NCI-H1930 (cell line): ENCODE measurements at places on chromosomes 13 and 19.
A peak's percentile ranks its signal among the peaks of the same experiment; 100 is the strongest.

DNA sequence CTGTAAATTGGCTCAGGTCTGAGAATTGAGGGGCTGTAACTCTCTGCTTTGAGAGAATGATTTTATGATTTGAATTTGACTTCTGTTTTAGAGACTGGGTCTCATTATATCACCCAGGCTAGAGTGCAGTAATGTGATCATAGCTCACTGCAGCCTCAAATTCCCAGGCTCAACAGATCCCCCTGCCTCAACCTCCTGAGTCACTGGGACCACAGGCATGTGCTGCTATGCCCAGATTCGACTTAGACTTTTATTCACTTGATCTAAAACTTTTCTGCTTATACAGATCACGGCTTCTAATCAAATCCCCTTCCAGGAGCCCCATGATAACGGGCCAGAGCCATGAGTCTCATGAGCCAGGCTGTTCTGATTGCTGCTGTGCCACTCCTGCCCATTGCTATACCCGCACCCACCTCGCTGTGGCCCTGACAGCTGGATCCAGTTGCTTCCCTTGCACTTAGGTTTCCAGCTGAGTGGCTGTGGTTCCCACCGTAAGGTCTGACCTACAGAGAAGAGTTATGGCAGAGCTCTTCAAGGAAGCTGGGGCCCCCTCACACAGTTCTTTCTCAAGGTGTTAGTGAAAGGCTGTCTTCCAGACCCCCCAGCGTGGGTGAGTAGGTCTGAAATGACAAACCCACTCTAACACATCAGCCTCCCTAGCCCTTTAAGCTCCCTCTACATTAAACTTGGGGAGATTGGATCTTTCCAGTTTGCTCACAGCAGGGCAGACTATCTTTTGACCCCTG lies 251.2 kb upstream of the SGCG start:
- no peak for DNase-seq

DNA sequence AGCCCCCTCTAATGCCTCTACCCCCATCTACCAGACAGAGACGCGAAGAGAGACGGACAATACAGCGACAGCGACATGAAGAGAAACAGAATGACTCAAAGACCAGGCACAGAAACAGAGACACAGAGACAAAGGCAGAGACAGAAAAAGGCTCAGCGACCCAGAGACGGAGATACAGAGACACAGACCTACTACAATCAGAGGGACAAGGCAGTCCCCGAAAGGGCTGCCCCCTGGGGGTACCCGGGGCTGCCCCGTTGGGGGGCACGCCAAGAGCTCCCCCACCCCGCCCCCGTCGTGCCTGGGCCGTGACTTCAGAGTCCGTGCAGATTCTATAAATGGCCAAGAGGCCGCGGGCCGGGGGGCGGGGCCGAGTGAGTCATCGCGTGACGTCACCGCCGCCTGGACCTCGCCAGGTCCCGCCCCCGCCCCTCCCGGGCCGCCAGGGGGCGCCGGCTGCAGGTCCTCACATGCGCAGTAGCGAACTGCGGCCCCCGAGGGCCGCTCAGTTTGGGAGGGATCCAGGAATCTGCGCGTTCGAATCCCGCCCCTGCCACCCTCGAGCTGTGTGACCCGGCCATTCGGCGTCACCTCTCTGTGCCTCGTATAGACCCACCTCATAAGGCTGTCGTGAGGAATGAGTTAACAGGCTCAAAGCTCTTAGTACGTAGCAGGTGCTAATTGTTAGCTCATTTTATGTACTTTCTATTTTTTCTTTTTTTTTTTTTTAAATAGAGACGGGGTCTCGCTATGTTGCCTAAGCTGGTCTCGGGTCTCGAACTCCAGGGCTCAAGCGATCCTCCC lies 2.7 kb upstream of the CNN1 start:
- DNase-seq: peak; percentile 63

- no peak for DNase-seq
Measured at GRCh38 chr13:74645586-74645985, 511.4 kb upstream of the KLF12 start.

- DNase-seq: no peak
Measured at GRCh38 chr13:40442231-40442630, 224.2 kb downstream of the FOXO1 start.

DNA sequence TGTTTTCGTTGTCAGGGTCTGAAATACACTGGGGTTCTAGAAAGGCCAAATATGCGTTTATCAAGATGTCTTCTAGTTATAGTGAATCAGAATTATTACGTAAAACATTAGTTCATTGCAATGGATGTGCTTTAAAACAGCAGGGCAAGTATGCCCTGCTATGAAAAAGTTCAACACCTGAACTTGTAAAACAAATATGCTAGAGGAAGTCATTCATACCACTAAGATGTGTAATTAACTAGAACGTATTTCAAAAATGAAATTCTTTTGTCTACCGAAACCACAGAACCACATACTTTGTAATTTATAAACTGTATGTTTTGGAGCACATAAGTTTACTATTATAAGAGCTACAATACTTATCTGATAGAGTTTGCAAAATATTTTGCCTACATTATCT lies 266.2 kb downstream of the KCTD12 start:
- no peak for DNase-seq

GRCh38 chr19:40056505-40056904 lies 474 bp upstream of the ZNF780B start:
- no peak for DNase-seq

DNA sequence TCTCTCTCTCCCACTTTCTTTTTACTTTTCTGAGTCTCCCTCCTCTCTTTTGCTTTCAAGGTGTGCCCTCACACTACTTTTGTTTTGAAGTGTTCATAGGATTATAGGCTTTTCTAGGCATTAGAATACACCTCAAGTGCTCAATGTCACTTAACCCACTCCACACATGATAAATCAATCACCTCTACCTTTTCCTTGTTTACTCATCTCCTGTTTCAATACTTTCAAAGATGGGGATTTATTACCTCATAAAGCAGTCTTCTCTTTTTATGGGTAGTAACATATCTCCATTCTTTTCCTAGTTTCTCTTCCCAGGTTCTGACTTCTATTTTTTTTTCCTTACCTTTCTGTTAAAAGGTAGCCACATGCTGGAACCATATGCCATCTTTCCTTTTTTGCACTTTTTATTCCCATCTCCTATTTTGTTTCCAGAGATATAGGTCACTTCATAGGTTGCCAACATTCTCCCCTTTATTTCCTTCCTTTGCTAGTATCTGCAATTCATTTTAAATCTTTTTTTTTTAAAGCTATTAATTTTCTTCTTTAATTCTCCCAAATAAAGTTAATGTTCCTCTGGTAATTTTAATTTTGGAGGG lies 137.6 kb upstream of the SLC10A2 start:
- DNase-seq: no peak

GRCh38 chr19:16649734-16650133 lies 10.2 kb downstream of the SMIM7 start:
- DNase-seq: no peak

DNA sequence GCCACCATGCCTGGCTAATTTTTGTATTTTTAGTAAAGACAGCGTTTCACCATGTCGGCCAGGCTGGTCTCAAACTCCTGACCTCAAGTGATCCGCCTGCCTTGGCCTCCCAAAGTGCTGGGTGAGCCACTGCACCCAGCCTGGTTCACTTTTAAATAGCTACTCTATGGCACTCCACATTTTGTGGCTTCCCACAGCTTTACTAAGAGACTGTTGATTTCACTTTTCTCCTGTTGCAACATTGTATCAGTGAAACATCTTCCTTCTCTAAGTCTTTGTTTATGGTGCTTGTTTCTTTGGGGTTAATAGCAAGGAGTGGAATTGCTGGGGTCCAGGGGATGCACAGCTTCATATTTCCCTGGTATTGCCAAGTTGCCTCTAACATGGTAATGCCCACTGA lies 12.3 kb downstream of the TMEM38A start:
- no peak for DNase-seq
